Stimulated activated CD4-positive, alpha-beta T cell treated with anti-CD3 and anti-CD28 coated beads, Interleukin-15, amount 100 ng/mL, for 1 hour (primary cell): ENCODE measurements at places on chromosomes 7 and 10.

GRCh38 chr10:74977072-74977471 lies 134.4 kb upstream of the SAMD8 start:
- no peak for DNase-seq

DNA sequence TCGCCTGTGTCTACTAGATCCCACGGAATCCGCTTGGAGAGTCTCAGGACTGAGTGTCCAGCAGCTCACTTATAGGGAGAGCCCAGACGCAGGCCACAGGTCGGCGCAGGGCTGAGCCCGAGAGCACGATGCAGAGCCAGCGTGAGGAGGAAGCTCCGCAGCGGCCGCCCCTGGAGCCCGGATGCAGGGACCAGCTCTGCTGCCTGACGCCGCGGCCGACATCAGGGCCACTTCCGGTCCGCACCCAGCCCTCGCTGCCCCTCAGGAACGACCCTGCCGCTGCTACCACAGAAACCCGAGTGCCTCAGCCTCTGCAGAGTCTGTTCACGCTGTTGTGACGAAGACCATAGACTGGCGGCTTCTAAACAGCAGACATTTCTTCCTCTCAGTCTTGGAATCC lies 275.8 kb upstream of the PPP2R2D start:
- DNase-seq = no peak

DNA sequence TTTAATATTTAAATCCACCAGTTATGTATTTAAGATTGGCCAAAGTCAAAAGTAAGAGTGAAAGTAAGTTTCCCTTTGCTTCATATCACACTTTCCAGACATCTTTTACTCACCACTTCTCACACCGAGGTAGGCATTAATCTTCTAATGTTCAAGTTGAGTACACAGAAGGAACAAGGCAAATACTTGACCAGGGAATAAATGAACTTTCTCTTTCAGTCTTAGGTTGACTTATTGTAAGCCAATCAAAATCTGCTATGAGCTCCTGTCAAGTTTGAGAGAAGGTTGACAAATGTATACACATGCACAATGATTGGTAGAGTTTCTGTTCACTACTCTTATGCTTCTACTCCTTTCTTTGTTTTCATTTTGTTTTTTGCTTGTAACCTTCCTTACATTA lies 842.5 kb downstream of the REEP3 start:
- no peak for DNase-seq

DNA sequence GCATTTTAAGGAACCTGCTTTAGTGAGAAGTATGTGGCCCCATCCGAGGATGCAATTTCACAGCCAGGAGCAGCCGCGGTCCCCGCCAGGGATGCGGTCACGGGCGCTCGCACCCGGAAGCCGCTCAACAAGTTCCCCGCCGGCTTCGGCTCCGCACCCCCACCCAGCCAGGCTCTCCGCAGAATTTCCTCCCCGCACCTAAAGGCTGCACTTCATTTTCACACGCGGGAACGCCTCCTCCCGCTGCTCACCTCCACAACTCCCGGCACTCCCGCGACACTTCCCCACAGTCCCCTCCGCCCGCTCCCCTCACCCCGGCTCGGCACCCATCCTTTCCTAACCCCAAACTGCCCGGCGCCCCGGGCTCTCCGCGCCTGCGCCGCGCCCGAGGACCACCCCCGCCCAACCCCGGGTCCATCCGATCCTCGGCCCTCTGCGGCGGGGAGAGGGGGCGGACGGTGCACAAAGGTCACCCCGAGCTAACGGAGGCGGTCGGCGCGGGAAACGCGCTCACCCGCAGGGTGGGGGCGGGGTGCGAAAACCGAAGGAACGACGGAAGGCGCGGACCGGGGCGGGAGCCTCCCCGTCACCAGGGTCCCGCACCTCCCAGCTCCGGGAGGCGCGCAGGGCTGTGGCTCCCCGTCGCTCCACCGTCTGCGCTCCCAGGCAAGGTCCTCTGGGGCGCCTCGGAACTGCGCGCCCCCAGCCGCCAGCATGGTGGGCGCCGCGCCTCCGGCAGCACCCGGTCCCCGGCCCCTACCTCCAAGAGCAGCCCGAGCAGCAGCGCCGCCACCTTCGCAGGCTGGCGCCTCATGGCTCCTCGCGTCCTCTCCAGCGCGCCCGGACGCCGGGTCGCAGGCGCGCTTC lies 558 bp downstream of the VOPP1 start:
- DNase-seq = peak; percentile 25

- DNase-seq = no peak
Measured at GRCh38 chr10:130655313-130656186, 519.4 kb downstream of the GLRX3 start.

DNA sequence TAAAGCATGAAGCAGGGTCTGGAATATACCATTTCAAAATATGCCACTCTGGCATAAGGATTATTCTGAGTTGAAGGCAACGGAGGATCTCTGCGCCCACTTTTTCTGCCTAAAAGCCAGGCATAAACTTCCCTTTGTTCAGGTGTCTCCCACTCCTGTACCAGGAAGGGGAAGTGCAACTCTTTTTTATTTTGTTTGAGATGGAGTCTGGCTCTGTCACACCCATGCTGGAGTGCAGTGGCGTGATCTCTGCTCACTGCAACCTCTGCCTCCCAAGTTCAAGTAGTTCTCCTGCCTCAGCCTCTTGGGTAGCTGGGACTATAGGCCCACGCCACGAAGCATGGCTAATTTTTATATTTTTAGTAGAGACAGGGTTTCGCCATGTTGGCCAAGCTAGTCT lies 18.2 kb downstream of the SVIL start:
- no peak for DNase-seq

GRCh38 chr7:29285444-29285793 lies 90.8 kb downstream of the CHN2 start:
- DNase-seq = no peak

DNA sequence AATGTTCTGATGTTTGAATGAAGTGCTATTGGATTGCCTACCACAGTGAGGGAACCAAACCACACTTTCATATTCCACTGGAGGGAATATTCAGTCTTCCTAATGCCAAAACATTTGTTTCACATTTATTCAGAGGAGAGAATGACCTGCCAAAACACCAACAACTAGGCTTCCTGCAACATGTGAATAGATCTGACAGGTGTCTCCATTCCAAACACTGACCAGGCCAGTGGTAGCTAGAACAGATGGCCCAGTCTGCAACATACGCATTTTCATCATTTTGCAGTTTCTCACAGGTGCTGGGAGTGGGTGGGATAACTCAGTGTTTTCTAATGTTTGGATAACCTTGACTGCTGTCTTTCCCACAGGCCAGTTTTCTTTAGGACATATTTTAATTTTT lies 110.0 kb downstream of the RELN start:
- no peak for DNase-seq

GRCh38 chr10:90862908-90863514 lies 5.2 kb upstream of the HTR7 start:
- DNase-seq = no peak

DNA sequence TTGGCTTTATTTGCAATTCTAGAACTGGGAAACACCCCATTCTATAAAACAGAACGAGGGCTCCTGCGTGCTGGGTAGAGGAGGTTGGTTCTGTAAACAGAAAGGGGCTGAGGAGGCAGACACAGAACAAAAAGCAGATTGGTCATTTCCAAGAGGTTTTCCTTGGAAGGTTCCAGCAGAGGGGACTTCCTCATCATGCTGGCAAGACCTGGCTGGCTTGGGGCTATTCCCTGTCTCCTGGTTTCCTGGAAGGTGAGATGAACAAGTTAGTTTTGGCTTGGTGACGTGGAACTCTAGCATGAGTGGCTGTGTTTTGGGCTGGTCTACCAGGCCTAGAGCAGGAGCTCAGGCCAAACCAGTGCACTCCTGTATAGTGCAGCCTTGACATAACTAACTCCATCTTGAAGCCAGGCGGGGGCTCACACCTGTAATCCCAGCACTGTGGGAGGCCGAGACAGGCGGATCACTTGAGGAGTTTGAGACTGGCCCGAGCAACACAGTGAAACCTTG lies 26.1 kb upstream of the DNAJB6 start:
- no peak for DNase-seq

DNA sequence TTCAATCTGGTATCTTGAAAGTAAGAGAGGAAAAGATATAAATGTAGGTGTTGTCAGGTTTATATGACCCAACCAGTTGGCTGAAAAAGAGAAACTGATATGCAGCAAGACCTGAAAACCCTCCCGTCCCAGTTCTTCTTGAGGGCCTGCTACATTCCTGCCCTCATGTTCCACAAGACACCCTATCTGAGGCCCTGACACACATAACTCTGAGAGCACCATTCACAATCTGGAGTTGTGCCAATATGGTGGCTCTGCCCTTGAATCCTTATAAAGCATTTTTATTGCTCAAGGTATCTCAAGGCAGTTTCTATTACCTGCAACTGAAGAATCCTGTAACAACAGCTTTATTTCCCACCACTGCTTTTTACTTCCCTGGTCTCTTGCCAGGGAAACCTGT lies 17.0 kb downstream of the XPNPEP1 start:
- DNase-seq = no peak

GRCh38 chr7:18727115-18727870 lies 231.7 kb downstream of the HDAC9 start:
- no peak for DNase-seq

GRCh38 chr7:43302211-43302711 lies 189.8 kb downstream of the HECW1 start:
- no peak for DNase-seq

DNA sequence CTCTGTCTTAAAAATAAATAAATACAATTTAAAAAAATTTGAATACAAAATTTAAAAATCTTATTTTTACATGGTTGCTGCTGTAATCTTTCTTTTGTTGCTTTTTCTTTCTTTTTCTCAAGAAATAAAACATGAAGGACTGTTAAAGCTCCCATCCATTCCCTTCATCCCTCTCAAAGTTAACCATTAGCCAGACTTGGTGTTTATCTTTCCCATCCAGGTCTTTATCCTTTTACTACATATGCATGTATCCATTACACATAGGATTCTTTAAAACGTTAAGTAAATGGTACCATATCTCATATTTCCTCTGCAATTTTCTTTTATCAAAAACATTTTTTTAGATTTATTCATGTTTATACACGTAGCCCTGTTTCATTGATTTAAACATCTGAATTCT lies 70.1 kb downstream of the CREB3L2 start:
- no peak for DNase-seq

- DNase-seq = no peak
Measured at GRCh38 chr7:55055479-55055878, 36.7 kb downstream of the EGFR start.

- DNase-seq = no peak
Measured at GRCh38 chr7:79298145-79298760, 155.2 kb downstream of the MAGI2 start.

GRCh38 chr7:50366311-50366710 lies 61.8 kb downstream of the IKZF1 start:
- no peak for DNase-seq

DNA sequence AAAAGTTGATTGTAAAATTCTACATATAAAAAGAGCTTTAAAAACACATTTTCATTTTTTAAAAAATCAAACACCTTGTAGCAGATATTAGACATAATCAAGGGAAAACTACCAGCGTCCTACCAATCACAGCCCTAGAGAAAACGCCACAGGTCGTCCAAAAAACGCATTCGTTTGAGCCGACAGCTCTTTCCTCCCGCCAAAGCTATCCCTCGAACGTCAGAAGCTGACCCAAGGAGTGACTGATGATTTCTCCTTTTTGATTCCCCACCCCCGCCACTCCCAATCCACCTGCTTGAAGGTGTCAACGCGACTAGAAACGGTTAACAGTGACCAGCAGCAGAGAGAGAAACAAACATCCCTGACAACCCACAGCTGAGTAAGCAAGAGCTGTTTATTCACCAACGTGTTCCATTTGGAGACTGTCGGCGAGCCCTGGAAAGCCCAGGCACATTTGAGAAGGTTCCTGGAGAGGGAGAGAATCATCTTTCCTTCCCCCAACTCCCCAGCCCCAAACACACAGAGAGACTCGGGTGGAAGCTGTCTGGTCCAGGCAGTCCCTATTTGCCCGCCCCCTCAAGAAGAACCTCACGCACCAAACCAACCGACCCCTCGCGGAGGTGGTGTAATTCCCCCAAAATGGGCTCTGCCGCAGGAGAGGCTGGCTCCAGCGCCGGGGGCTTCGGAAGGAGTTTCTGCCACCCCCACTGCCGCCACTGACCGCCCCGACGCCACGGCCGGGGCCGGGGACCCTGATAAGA lies 622 bp downstream of the CPEB3 start:
- no peak for DNase-seq

GRCh38 chr7:22454446-22454845 lies 45.5 kb downstream of the STEAP1B start:
- DNase-seq = no peak

DNA sequence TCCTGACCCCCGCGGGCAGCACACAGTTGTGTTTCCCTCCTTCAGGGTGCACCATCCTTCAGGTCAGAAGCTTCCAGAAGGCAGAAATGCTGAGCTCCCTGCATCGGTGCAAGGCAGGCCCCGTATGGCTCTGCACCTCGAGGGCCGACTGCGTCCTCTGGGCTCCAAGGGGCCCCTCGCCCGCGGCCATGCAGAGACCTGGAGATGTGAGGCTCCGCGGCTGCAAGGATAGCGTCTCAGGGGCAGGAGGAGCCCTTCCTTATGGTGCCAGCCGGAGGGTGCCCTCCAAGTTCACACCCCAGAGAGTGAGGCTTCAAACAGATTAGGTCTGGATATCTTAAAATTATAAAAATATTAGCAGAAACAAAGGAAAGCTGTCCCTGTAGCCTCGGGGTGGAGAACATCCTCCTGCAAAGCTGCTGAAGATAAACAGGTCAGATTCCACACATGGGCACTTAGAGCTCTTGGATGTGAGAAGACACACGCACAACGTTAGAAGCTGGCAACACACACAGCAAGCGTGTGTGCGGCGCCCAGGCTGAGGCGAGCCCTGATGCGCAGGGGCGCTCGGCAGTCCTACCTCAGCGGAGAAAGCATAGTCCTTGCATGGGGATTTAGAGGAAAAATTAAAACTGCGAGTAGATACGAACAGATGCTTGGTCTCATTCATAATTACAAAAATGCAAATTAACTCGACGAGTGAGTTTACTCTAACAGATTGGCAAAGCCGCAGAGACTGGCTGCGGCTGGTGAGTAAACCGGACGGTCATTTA lies 20.4 kb downstream of the KNDC1 start:
- DNase-seq = no peak

DNA sequence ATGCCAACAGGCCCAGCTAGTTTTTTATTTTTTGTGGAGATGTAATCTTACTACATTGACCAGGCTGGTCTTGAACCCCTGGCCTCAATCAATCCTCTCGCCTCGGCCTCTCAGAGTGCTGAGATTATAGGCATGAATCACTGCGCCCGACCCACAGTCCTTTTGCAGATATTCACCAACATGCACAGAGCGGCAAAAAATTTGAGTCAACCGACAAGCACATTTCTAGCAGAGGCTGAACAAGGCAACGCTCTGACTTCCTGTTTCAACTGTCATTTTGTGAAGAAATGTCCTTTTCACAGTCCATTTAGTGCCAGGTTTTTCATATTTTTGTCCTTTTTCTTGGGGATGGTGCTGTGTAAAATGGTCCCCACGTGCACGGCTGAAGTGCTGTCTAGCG lies 71.1 kb upstream of the KAT6B start:
- no peak for DNase-seq

- DNase-seq = no peak
Measured at GRCh38 chr7:1566687-1567048, 3.2 kb downstream of the PSMG3 start.
